Dermis microvascular lymphatic vessel endothelial cell (primary cell): ENCODE measurements at places on chromosomes 4 and X.

- no peak for DNase-seq
These were observed 58.2 kb downstream of the CD38 start for GRCh38 chr4:15836362-15836761.

- no peak for DNase-seq
These were observed 8.7 kb downstream of the RXFP1 start for GRCh38 chr4:158530381-158530780.

- DNase-seq, result no peak
These were observed 244.3 kb downstream of the RBMX2 start for GRCh38 chrX:130645955-130646583.

- no peak for DNase-seq
These were observed 4.9 kb downstream of the OPHN1 start for GRCh38 chrX:68428431-68428830.

DNA sequence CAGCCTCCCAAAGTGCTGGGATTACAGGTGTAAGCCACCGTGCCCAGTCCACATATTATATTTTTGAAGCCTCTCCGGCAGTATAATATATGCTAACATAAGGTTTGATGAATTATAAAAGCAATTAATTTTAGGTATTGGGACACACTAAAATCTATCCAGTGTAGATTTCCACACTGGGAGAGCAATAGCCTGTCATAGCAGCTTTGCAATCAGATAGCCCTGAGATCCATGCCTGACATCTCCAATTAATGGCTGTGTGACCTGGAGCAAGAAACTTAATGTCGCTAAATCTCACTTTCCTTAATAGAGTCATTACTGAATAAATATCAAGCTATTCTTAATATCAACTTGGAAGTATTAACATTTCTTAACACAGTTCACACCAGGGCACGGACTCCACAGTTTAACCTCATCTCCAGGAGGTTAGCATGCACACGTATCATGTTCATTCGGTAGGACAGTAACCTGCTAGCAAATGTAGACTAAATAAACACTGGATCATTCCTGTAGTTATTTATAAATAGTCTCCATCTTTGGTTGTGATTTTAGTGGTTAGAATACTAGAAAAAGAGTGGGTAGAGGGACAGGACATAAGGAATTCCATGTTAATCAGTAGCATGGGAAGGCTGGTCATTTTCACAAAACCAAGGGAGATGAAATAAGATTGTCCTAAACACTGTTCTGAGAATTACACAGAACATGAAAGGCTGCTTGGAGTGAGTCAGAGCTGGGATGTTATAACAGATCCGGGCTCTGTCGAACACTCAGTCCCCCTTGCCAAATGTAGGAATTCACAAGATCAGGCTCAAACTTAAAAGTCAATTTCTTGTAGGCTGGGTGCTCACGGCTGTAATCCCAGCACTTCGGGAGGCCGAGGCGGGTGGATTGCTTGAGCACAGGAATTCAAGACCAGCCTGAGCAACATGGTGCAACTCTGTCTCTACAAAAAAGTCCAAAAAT is 254.7 kb downstream of the PALLD start:
- DNase-seq, result no peak

- no peak for DNase-seq
These were observed 59.0 kb downstream of the CHM start for GRCh38 chrX:85988353-85988752.

DNA sequence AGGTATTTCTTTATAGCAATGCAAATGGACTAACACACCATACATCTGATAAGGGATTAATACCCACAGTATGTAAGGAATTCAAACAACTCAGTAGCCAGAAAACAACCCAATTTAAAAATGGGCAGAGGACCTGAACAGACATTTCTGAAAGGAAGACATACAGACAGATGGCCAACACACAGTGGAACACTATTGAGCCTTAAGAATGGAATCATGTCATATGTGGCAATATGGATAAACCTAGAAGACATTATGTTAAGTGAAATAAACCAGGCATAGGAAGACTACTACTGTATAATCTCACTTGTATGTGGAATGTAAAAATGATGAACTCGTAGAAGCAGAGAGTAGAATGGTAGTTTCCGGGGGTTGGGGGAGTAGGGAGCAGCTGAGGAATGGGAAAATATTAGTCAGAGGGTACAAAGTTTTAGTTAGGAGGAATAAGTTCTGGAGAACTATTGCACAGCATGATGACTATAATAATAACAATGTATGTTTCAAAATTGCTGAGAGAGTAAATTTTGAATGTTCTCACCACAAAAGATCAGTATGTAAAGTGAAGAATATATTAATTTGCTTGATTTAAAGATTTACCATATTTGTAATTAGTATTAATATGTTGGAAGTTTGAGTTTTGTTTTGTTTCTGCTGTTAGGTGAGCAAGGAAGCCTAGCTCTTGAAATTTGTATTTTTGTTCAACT is 25.2 kb downstream of the WDR44 start:
- DNase-seq, result no peak

- DNase-seq, result no peak
These were observed 17.4 kb downstream of the DGKQ start for GRCh38 chr4:955931-956381.

DNA sequence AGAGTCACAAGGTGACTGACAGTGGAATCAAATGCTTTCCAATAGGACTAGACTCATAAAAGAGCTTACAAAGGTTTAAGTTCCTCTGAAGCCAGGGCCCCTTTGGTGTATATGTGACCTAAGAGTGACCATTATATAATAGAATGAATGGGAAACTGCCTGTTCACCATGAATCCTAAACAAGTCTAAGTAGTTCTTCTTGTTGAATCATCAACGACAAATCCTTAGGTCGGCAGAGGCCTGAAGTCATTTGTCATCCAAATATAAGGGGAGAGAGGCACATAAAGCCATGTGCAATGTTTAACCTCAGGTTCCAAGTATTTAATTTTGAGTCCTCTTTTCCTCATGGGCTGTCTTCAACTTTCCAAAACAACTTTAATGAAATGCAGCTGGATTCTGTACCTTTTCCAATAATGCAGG is 122.4 kb downstream of the RASL11B start:
- no peak for DNase-seq
